ENCODE measurements at places on chromosomes 7 and 10.

DNA sequence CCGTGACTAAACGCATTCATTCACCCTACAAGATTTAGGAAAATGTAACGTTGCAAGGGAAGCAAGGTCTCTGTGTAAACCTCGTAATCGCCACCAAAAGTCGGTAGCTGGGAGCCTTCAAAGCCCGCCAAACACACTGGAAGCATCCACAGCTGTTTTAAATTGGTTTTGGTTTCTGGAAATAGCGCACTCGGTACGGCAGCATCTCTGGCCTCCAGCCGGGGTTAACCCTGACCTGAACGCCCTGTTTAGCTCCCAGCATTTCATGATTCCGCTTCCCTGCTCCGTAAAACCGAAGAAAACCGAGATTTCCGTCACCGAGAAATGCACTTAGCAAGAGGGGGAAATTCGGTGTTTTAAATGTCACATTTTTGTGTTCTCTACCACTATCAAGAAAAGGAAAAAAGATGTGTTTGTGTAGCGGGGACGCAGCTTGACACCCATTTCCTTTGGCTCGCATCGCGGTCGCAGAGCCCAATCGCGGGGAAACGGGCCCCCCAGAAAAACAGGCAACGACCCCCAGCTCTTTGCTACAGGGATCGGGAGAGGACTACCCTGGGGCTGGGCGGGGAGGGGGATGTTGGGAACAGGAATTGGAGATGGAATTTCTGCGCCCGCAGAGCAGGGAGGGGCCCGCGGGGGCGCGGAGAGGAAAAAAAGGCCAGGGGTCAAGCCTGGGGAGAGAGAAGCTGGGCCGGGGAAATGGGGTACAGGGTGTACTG is 646 bp downstream of the SGCE start:
- peak; percentile 70 for DNase-seq

DNA sequence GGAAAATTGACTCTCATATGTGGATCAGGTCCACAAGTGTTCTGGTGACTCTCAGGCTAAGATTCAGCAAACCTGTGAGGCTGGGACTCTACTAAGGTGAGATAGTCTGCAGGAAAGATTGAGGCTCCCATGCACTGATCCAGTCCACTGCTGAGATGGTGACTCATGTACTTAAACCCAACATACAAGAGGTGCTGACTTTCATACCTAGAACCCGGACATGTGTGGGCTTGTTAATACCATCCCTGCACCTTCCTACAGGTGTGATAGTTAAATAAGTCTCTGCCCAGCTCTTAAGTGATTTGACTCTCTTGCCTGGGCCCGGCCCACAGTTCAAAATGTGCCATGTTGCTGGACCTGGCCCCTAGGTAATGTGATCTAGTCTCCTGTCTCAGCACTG is 27.1 kb upstream of the ZNF107 start:
- DNase-seq, result no peak

- no peak for DNase-seq
Measured at GRCh38 chr10:117622471-117623184, 80.1 kb downstream of the EMX2 start.

DNA sequence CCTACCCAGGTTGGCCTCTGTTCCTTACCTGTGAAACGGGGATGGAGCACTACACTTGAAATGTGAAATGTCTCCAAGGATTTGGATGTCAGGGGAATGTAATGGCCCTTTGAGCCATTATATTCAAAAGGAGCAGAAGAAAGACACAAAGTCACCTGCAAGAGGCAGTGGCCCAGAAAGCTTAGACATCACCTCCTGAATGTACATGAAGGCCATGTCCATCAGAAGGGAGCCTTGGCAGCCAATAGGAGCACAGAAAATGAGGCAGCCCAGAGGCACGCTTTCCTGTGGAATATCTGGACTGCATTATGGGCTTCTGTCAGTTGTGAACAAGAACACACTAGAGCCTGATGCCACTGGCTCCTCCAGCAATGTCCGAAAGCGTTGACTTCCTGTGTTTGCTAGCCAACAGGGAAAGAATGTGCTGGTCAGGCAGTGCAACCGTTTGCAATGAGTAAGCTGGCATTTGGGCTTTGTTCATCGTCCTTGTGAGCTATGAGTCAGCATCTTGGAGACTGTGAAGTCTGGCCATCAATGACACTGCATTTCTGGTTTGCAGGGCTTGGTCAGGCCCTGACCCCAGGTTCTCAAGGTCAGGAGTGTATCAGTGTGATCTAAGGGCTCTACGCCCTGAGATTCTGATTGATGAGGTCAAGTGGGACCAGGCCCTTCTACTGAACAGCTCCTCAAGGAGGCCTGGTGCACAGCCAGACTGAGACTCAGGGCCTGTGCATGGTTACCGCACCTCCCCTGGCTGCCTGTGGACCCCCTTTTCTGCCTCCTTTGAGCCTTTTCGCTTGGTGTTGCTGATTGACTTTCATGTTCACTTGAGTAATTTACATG is 222.4 kb downstream of the RPS24 start:
- peak; percentile 78 for DNase-seq

DNA sequence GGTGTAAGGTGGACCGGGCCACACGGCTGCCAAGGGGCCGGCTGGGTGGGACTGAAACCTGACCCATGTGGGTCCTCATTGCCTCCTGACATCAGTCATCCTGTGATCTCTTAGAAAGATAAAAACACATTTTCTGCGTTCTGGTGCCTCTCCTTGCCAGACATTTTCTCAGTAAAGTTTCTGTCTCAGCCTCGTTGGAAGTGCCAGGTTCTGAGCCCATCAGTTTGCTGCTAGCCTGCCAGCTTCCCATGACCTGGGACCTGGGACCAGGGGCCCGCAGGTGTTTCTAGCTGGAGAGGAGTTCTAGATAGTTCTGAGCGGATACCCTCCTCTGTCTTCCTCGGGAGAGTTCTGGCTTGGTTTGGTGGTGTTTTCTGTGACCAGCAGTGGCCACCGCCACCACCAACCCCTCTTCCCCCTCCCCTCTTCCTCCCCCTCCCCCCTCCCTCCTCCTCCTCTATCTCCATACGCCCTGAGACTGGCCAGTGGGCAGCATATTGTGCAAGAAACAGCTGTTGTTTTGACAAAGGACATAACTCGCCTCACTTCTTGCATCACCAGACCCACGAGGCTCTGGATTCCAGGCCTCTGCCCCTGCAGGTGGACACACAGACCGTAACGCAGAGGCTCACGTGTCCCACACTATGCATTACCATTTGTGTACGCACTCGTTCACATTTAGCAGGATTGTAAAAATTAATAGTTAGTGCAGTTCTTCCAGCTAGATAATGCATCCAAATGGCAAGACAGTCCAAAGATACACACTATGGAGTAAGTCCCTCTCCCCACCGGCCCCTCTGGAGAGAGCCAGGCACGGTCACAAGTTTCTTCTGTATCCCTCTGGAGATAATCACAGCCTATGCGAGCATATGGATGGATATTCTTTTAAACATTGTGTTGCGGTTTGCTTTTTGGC is 94.6 kb downstream of the CUX1 start:
- peak; percentile 70 for DNase-seq

GRCh38 chr7:44447874-44448425 is 42.5 kb downstream of the NUDCD3 start:
- DNase-seq, result no peak

DNA sequence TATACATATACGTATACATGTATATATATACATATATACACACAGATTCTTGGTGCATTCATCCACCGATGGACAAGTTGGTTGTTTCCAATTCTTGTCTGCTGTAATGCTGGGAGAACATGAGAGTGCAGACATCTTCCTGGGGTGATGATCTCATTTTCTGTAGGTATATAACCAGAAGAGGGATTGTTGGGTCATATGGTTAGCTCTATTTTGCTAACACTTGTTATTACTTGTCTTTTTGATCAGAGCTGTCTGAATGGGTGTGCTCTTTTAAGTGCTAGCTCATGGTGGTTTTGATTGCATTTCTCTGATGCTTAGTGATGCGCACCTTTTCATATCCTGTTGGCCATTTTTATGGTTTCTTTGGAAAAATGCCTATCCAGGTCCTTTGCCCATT is 106.4 kb downstream of the TAX1BP1 start:
- no peak for DNase-seq

DNA sequence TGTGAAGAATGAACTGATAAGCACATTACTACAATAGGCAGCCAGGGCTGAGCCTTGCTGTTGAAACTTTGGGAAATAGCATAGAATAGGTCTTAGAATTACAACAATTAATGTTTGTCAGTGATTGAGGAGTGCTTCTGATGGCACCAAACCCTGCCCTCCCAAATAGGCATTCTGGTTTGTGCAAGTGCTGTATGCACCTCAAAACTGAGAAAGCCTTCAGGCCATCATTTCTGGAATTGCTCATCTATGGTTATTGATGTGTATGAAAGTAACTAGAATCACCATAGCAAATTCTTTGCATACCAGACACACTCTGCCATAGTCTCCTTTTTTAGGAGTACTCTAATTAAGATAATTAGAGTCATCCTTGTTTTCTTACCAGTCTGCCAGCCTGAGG is 585.0 kb upstream of the MBL2 start:
- peak; percentile 3 for DNase-seq

GRCh38 chr7:69358163-69358821 is 240.0 kb upstream of the AUTS2 start:
- peak; percentile 98 for DNase-seq

DNA sequence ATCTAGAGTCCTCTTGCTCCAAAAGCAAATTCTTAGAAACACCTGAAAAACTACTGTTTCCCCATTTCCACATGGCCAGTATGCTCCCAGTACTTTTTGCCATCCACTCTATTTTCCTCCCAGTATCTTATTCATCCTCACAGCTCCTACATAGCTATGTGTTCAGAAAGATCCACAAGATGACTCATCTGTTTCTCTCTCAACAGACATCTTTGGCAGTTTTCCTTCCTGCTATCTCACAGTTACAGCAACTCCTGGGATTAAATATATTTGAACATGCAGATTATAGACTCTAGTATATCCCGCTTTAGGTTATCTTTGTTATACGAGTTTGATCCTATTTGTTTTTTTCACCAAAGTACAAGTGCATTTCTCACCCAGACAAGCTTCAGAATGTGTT is 675.6 kb upstream of the POT1 start:
- peak; percentile 17 for DNase-seq

DNA sequence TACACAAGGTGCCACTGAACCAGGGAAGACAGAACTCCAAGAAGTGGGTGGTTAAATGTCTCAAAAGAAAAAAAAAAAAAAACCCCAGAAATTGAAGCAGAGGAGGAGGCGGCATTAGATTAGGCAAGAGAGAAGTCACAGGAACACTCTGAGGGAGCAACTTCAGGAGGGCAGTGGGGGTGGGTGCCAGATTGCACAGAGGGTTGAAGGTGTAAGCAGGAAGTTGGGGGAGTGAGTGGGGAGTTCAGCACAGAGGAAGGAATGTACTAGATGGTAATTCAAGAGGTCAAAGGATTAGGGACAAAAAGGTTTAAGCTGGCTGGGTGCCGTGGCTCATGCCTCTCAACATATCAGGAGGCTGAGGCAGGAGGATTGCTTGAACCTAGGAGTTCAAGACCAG is 110.0 kb upstream of the PDLIM1 start:
- DNase-seq, result no peak

DNA sequence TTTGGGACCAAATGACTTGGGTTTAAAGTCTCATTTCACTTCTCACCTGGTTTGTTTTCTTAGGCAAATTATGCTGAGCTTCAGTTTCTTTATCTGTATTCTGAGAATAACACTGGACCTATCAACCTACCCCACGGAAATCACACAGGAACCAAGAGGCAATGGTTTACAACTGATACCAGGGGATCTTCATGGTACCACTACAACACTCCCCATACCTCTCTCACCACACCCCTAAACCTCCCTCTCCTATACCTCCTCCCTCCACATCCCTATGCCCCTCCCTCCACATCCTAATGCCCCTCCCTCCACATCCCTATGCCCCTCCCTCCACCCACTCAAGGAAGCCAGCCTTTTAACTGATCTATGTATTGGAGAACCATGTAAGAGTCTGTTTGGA is 9.9 kb downstream of the FAM204A start:
- DNase-seq, result no peak

- DNase-seq, result peak; percentile 62
Measured at GRCh38 chr7:73831834-73832651, 1.2 kb downstream of the CLDN4 start.

DNA sequence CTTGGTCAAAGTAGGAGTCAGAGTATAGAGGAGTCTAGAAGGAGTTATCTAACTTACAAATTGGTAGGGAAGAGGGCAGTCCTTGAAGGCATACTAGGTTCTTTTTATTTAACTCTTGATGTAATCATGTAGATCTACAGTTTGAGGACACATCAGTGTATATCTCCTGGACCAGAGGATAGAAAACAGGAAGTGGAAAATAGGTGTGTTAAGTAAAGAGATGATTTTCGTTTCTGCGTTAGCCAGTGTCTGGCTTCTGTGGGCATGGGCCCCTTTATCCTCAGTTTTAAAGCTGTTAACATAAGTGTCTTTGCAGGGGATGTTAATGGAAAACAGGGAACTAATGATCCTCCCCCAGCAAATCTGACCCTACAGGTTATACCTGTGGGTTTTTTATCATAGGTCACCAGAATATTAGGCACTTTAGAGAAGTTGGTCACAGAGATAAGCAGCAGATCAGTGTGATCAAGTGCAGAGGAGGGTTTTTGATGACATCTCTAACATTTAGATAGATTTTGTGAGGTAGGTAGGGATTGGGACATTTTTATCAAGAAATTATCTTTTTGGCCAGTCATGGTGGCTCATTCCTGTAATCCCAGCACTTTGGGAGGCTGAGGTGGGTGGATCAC is 58.6 kb upstream of the PRSS1 start:
- DNase-seq, result no peak

- no peak for DNase-seq
Measured at GRCh38 chr7:87858417-87859100, 17.6 kb downstream of the SLC25A40 start.
